Fibroblast of mammary gland (primary cell): ENCODE measurements at places on chromosomes 5 and 9.

- no peak for DNase-seq
Measured at GRCh38 chr9:124455820-124456219, 5.6 kb downstream of the ADGRD2 start.

DNA sequence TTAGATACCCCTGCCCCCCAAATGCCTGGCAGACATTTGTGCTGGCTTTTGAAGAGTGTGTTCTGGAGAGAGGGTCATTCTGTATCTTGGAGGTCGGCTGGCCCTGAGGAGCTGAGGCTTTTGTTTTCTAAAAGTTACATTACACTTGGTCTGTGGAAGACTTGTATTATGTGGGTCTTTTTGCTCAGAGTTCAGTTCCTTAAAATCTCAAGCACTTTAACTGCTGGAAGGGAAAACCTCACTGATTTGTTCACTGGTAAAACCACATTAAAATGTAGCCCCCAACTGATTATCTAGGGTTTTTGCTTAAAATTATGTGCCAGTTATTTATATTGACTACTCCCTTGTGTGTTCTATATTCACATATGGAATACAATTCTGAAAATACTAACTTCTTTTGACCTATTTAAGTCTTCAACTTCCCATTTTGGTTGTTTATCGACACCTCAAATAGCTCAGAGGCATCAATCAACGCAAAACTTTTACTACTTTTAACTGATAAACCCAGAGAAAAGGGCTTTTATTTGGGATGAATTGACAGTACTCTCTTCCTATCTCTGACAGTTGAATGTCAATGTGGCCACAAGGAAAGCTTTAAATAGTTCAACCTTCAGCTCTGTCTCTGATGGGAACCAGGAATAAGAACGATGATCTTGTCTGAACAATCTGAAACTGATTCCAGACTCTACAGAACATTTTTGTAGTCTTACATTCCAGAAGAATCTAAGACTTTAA, 54.0 kb upstream of the MAP3K1 start:
- DNase-seq = no peak

DNA sequence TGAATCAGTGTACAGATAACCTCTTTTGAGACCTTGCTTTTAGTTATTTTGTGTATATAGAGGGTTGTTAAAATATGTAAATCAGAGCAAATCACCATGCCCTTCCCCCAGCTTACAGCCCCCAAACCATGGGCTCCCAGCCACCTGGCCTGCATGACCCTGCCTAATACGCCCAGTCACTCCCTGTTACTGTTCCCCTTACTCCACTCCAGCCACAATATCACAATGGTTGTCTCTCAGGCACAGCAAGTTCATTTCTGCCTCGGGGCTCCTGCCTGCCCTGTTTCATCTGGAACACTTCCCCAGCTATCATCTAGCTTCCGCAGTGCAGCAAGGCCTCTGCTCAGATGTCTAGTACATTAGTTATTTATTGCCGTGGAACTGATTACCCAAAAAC, 5.0 kb upstream of the CARD19 start:
- no peak for DNase-seq

GRCh38 chr5:109407913-109408312, 1.9 kb downstream of the PJA2 start:
- DNase-seq = no peak

DNA sequence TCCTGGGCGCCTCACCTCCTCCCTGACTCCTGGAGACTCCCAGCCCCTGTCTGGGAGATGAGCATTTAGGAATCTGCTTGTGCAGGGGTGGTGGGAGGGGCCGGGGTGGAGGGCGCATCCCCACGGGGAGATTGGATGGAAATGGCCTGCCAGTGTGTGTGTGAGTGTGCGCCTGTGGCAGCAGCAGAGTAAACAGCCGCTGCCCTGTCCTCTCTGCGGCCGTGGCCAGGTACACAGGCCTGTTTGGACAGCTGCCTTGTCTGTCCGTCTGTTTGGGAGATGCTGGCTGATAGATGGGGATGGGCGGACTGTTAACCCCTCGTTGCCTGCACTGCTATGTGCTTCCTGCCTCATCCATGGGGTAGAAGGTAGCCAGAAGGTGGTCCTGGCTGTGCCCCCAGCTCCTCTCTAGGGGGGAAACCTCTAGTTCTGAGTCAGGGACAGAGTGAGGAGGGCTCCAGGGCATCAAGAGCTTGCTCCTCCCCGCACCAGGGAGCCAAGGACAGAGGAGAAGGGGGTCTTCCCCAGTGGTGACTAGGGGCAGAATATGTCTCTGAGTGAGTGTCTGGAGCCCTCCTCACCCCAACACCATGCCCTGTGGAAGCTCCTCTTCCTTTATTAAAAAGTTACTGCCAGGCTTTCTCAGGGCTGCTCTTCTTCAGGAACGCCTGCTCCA, 60.1 kb downstream of the LMX1B start:
- DNase-seq = no peak

DNA sequence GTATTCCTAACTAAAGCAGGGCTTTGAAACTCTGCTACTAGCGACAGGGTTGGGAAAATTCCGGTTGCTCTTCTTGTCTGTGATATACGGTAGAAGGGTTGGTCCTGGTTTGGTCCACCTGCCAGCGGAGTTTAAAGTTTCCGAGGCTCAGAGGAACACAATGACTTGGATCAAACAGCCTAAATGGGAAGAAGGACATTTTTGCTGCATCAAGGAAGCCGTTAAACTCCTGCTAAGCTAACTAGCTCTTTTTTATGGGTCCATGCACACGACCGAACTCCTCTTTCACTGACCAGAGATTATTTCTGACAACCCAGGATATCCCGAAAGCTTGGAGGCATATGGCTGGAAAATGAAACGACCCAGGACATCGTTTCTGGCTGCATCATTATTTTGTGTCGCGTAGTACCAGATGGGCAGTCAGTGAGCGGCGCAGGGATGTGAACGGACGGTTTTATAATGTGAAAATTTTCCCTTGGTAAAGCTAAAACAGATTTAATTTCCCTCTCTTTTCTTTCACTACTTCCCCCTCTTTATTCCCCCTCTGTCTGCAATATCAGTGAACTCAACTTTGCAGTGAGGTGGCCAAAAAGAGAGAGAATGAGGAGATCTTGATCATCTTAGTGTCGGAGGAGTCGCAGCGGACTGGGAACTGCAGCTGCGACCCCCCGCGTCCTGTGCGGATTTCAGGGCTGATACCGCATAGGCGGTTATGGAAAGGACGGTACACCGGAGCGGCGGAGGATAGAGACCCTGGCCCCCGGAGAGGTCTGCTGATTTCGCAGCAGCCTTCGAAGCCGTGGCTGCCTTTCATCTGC, at the start of gene LURAP1L:
LURAP1L (plus strand) TSS at position 160 of the 818 bp plus-strand sequence. CDS start 696 bp downstream, outside the sequence.
- peak; percentile 86 for DNase-seq

DNA sequence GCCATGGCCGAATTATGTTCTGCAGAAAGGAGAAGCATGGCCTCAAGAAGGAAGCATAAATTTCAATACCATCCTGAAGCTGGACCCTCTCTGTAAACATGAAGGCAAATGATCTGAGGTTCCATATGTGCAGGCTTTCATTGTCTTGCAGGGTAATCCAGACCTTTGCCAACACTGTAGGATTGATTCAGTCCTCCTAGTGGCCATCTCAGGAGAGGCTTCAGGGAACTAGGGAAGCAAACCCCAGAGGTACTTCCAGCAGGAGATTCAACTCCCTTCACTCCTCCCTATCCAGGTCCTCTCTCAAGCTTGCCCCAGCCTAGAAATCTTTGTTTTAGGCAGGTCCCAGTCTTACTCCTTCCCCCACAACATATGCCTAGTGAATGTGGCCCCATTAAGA, 99.3 kb upstream of the HCN1 start:
- DNase-seq = no peak

DNA sequence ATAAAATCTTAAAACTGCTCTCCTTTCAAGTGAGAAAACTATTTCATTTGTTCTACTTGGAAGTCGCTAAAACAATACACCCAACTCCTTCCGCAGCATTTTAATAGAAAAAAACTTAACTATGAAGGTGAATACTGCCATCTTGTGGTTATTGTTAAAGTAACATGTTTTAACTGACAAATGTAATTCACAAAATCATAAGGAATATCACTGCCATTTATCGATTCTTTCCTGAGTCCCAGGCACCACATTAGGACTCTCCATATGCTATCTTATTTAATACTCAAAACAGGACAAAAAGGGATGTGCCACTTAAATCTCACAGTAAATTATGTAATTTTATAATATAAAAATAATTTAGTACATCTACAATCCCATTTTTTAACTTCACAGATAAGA, 130.5 kb upstream of the ITGA1 start:
- DNase-seq = peak; percentile 65

DNA sequence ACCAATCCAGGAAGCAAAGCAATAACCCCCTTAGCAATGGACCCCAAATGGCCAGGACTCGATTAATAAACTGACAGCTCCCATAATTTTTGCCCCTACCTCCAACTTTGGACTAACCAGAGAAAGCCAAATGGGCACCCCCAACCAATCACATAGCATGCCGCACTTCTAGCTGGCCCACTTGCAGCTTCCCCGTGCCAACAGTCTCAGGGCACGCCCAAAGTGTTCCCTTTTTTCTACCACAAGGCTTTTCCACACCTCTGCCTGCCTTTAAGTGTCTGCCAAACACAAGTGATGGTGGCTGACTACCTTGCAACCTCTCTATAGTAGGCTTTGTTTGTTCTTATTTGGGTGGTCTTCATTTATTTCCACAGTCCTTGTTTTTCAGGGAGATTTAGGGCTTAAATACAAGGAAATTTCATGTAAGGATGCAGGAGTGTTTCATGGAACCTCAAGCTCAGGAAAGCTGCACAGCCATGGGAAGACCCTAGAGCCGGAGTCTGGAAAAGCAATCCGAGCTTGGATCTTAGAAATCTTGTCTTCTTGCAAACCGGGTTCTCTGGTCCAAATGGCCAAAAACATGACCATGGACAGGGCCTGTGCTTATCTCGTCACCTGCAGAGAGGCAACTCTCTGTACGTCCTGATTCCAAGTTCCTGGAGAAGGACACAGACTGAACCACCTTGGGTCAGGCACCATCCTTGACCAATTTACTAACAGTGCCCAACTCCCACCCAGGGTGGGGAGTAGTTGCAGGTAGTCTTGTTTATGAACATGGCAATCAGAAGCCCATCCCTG, 89.2 kb downstream of the THBS4 start:
- DNase-seq = no peak

DNA sequence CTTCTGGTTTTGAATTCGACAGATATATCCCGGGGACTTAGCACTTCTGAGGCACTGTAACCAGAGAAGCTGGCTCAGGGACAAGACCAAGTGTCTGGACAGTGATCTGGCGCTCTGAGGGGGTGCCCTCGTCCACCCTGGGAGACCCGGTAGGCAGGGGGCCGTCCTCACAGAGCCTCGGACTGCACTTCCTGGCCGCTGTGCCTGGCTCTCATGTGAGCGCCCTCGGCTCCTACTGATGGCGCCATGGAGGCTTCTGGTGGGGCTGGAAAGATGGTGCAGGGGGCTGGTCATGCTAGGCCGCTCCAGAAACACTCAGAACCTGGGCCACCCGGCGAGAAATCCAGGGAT, 18.8 kb upstream of the SLC6A3 start:
- no peak for DNase-seq

- peak; percentile 21 for DNase-seq
Measured at GRCh38 chr9:75169623-75170022, 81.3 kb downstream of the OSTF1 start.

GRCh38 chr5:119614838-119615237, 14.5 kb upstream of the FAM170A start:
- DNase-seq = no peak

GRCh38 chr9:133824802-133825186, 86.6 kb upstream of the SARDH start:
- DNase-seq = no peak

DNA sequence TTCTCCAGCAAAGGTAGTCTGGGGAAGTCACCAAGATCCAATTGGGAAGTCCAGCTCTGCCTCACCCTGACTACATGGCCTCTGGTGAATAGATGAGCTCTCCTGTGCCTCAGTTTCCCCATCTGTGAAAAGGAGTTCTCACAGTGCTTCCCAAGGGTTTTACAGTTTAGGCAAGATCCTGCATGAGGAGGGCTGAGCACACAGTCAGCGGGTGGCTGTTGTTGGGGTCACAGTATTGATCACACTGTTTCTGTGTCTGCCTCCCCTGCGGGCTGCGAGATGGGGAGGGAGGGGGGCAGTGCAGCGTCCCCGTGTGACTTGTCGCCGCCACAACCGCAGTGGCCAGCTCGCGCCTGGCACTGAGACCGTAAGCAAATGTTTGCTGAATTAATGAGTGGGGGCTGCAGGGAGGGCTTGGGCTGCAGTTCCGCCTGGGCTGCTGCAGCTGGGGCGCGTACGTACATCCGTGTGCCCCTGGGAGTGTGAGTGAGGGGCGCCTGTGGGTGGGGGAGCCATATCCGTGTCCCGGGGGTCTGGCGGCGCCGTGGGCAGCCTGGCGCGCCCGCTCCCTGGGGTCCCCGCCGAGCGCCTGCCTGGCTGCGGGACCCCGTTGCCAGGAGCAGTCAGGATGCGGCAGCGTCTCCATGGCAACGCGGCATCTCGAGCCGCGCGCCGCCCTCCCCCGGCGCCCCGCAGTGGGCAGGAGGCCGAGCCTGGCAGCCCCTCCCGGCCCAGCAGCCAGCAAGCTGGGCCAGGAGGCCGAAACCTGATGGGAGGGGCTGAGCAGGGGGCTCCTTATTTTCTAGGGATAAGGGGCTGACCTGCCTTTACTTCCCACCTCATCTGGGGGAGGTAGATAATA, 31.4 kb upstream of the PSD2 start:
- no peak for DNase-seq
